ENCODE measurements at places on chromosomes 11 and 22. TPM values are rescaled to one million over a fixed set of nuclear protein-coding genes. Genes with fewer than 3 reads are reported as not detected.

OR2AG2 gene
- total RNA-seq: under 0.01 TPM

DNA sequence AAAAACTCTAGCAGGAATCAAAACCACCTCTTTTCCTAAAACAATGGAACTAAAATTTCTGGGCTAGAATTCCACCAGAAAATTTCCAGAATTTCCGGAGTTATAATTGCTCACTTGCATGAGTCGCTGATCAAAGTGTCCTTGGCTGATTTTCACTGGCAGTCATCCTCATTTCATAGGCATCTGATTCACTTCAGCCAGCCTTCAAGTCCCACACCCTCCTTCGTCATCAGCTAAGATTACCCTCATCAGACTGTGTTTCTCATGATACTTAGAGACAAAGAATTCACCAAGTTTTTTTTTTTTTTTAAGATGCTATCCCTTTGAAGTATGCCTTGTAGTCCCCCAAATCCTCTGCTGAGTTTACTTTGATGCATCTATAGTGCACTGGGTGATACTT lies 71.5 kb upstream of the RAB38 start:
- DNase-seq: no peak

OR51L1 gene
- not detected for total RNA-seq

TBCEL gene
- total RNA-seq: 19.3 TPM

GRCh38 chr11:19676475-19677380 lies 35.9 kb upstream of the NAV2 start:
- peak; percentile 96 for DNase-seq

APOBEC3B gene
- total RNA-seq: 0.76 TPM
